Fibroblast of villous mesenchyme (primary cell): ENCODE measurements at places on chromosomes 5 and 9. TPM values are rescaled to one million over a fixed set of nuclear protein-coding genes. Genes with fewer than 3 reads are reported as not detected.

DNA sequence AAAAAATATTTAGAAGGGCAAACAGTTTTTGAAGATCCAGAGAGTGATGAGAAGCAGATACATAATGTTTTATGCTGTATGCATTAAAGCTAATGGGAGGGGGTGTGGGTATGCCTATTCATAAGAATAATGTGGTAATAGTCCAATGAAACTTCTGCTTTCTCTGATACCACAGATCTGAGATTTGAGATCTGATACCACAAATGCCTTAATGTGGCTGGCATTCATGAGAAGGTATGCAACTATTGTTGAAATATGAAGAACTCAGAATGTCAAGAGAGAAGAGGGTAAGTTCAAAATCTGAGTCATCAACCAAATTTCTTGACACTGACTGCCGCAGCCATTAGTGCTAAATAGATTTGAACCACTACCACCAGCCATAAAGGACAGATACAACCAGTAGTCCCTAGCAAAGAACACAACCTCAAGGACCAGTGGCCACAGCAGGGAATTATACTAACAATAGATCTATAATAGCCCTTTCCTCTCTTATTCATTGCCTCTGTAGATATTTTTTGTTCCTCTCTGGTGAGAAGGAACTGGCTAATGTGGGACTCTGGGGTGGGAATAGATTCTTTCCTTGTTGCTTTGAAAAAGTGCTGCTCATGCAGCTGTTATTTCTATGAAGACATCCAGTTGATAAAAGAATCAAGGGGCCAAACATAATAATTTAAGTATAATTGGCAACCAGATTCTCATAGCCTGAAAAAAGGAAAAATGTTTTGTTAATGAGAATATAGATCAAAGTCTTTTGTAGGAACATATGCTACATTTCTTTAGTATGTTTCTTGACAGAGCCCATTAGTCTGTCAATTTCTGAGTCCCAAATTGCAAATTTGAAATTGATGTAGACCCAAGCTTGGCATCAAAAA, 256.5 kb upstream of the ZNF608 start:
- DNase-seq = no peak

DNA sequence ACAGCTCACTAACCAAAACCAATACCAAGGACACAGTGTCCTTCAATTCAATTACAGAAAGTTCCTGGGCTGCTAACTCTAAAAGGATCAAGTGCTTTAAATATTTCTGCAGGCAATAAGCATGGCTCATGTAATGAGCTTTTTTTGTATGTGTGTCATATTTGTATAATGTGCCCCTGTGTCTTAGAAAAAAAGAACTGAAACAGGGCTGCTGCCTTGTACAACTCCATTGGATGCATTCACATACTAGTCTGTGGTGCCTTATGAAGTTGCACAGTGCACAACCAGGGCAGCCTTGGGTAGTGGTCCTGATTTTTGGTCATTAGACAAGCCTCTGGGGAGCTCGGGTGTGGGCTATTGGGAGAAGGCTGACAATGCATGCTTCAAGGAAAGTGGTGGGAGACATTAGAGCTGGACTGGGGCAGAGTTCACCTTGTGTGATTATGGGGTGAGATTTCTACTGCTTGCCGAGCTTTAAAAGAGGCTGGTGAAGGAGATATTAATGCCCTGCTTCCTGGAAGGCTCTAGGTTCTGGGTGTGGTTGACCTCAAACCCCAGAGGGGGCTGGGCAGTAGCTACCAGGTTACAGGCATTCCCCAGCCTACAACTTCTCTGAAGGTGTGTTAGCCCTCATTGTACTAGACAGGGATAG, 3.6 kb upstream of the CPEB4 start:
- DNase-seq = no peak

DNA sequence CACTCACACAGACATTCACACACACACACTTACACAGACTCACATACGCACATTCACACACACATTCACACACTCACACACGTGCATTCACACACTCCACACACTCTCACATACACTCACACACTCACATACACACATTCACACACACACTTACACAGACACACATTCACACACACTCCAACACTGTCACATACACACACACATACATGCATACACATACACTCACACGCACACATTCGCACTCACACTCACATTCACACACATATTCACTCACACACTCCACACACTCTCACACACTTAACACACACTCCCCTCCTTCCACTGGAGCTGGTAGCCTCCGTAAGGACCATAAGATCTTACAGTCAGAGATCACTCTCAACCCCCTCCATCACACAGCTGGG, 26.2 kb downstream of the CAMK2A start:
- no peak for DNase-seq

DNA sequence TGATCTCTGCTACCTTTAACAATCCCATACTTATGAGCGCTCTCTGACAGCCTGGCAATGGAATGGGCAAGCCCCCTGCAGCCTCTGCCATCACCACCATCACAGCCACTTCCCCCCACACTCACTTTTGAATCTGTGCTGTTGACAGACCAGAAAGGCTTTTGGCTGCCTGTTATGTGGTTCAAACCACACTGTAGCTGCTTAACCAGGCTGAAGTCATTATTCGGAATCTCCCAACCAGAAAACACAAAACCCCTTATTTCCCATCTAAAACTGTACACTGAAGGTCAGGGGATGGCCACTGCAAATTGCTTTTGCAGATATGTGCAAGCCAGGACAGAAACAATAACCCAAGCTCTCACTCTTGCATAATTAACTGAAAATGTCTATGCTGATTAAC, 35.8 kb downstream of the PTCH1 start:
- DNase-seq = no peak

DNA sequence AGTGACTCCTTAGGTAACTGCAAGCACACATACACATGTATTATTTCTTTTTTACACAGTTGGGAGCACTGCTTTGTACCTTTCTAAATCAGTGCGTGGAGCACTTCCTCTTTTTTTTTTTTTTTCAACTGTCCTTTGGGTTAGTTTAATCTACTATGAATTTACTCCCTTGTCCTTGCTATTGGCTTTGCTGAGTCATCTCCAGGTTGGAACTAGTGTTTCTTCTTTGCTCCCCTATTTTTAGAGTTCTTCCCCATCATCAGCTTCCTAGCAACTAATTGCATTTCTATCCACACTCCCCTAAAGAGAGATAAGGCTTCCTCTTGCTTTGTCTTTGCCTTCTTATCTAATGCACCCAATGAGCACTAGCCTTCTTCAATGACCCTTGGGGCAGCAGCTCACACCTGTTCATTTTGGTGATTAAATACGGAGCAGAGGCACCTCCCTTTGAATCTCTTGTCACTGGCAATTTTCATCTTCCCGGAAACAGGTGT, 24.3 kb downstream of the S100Z start:
- no peak for DNase-seq

GRCh38 chr9:74094766-74095165, 402.4 kb upstream of the RORB start:
- no peak for DNase-seq

DNA sequence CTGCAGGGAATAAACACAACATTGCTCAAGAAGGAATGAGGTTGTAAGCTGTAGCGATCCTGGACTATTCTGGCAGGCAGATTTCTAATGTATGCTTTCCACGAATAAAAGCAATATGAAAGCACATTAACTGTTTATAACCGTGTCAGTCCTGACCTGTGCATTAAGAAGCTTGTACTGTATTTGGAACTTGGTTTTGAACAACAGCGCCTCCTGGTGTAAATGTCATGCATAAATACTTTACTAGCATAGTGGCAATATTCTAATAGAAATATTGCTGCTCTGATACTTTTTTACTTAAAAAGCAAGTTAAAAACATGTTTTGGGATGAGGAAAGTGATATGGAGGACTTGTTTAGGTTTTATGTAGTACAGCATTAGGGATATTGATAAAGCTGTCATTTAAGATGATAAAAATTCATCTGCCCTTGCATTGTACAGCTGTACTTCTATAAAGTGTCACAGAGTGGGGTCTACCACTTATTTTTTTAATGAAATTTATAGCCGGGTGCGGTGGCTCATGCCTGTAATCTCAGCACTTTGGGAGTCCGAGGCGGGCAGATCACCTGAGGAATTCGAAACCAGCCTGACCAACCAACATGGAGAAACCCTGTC, 70.7 kb upstream of the GNE start:
- DNase-seq = peak; percentile 84

- no peak for DNase-seq
Observed at GRCh38 chr5:147756566-147756965, 26.0 kb downstream of the JAKMIP2 start.

GRCh38 chr5:4511996-4512656, 628.0 kb upstream of the ADAMTS16 start:
- DNase-seq = no peak

GRCh38 chr5:9483243-9483642, 62.6 kb downstream of the SEMA5A start:
- DNase-seq = peak; percentile 37

GRCh38 chr5:126755593-126755992, 21.3 kb upstream of the LMNB1 start:
- no peak for DNase-seq

DNA sequence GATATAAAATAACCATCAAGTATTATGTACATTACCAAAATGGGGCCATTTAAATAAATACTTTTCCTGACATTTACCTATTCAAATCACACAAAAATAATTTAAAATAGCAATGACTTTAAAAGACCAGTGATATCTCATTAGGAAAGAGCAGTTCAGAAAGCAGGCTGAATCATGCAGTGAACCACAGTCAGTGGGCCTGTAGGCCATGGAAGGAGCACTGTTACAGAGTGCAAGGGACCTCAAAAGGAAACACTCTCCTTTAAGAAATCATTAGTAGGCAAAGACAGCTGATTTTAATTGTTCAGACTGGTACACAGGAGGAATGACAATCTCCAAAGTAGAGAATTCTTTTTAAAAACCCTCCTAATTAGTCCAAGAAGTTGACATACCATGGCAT, 283.5 kb upstream of the EFNA5 start:
- no peak for DNase-seq

DNA sequence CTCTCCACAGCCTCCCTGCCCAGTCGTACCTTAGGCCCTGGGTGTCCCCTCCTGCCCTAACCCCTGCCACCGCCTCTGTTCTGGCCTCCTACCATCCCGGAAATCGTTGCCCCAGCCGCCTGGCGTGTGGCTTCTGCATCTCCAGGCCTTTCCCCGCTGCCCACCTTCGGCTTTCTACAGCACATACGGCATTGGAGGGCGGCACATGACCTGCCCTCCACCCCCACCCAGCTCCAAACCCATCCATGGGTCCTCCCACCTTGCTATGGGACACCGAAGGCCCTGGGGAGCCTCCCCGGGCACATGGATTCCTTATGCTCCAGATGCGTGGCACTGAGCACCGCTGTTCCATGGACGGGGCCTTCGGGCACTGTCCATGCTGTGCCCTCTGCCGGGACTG, 32.0 kb downstream of the FGF18 start:
- DNase-seq = no peak

GRCh38 chr5:26024774-26025173, 1013.6 kb downstream of the CDH9 start:
- DNase-seq = no peak

DNA sequence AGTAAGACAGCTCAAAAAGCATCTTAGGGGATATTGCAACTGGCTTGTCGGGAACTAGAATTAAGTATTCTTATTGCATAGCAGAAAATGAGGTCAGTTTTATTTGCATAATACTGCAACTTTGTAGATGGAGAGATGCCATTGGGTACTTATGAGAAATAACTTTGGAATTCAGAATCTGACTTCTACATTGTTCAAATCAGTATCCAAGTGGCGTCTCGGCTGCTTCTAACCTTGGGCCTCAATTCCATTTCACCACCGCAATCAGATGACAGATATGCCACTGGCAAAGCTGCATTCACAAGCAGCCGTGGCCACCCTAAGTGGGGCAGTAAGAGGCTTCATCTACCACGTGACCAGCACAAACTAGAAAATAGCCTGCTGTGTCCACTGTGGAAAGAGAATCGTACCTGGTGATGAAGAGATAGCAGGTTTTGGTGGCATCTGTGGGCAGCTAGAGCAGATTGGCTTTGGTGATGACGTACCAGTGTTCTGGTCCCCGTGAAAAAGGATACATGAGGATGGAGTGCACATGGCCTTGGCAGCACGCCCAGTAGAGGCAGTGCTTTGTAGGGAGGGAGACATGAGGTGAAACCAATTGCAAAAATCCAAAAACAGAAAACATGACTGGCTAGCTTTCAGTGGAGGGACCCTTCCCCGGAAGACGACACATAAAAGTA, 116.6 kb downstream of the KLHL3 start:
- peak; percentile 75 for DNase-seq

- DNase-seq = no peak
Observed at GRCh38 chr9:137387114-137387890, 35.7 kb downstream of the EXD3 start.

GRCh38 chr9:107999890-108000289, 510.3 kb upstream of the KLF4 start:
- no peak for DNase-seq

DNA sequence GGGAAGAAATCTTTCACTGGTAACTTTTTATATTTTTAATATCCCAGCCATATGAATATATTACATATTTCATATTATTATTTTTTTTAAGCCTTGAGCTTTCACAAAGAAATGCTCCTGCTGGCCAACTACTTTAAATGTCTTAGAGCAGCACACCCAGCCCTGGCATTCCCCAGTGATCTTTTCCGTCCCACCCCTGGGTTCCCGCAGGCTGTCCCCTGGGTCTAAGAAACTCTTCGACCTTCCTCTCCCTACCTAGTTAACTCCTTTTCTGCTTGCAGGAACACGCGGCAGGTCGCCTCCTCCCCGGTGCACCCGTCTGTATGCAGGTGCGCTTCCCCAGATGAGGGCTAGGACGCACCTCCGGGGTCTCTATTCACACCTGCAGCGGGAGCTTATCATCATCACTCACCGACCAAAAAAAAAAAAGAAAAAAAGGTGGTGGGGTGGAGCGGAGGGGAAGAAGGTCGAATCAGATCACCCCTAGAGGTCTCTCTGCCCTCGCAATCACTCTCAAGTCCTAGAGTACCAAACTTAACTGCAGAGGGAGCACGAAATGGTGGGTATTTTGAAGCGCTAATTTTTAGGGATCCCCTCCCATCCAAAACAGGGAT, 696 bp downstream of the ZFP62 start:
- DNase-seq = no peak

Gene PTPRD
- total RNA-seq = 7.1 and 26.3 TPM in 2 replicates

Gene PDCD1LG2
- total RNA-seq = 31.6 and 59.6 TPM in 2 replicates

Gene DDX4
- total RNA-seq = not detected in 2 replicates

Gene RMRP
- total RNA-seq = 103,191 and 163,599 TPM in 2 replicates

Gene CFAP157
- total RNA-seq = under 0.01 TPM in 2 replicates

Gene HAVCR1
- not detected in 2 replicates for total RNA-seq

Gene ST8SIA4
- 3.5 and 4.8 TPM in 2 replicates for total RNA-seq

Gene PIP5K1B
- under 0.01 TPM in 2 replicates for total RNA-seq

Gene BOD1
- total RNA-seq = 66.0 and 74.3 TPM in 2 replicates

Gene FBP2
- total RNA-seq = not detected in 2 replicates

Gene CCDC152
- 0.86 and 0.97 TPM in 2 replicates for total RNA-seq
